ENCODE measurements at places on chromosomes 1 and 21.

GRCh38 chr1:89670163-89670562, 37.2 kb downstream of the LRRC8C start:
- peak overlapping the region; percentile 81 for H3K4me3 ChIP-seq
- H3K36me3 ChIP-seq: peaks cover 2% of the 10 kb centered on the region
- H3K27ac ChIP-seq: peak overlapping the region; percentile 90
- DNase-seq: no peak
- peaks cover 64% of the 10 kb centered on the region for H3K4me1 ChIP-seq
- H3K27me3 ChIP-seq: no peaks in the 10 kb centered on the region

DNA sequence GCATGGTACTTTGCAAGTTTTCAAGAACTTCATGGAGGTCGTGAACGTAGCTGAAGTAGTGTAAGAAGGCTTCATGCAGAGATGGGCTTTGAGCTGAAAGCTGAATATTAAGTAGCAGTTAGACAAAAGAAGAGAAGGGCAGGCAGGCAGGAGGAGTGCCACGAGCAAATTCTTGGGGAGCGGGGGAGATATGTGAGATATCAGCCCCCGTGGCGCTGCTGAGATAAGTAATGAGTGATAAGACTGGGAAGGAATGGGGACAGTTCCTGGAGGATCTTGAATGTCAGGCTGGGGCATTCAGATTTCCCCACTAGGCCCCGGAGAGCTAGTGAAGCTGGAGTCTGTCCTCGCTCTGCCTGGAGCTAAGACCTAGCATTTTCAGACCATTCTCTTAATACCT, 27.9 kb upstream of the KIRREL1 start:
- H3K36me3 ChIP-seq: no peaks in the 10 kb centered on the region
- no peak overlapping the region for H3K4me3 ChIP-seq
- peaks cover 53% of the 10 kb centered on the region for H3K27me3 ChIP-seq
- H3K27ac ChIP-seq: no peak overlapping the region

DNA sequence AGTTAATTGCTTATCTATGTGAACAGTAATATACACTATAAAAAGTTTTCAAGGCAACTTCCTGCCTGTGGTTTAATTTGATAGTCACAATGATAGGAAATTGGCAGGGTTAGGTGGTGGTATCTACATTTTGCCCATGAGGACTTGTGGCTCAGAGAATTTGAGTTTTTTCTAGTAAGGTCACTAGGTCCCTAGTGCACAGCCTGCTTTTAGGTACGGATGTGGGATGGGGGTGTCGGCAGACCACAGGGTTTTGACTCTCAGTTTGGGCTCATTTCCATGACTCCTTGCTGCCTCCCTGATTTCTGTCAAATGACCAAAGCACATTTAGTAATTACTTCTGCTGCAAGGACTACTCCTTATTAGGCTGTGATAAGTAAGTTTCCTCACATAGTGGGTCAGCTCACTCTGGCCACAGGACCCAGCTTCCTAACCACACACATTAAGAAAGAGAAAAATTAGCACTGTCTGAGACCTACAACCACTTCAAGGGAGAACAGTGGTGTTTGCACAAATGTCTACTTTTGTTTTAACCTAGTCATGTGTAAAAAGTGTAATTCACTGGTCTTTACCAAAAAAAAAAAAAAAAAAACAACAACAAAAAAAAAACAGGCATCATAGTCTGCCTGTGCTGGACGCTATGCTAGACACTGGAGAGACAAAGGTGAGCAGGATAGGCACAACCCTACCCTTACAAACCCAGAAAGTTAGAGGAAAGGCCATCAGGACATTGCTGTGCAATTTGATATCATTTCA, 43.7 kb downstream of the MRPL39 start:
- no peaks in the 10 kb centered on the region for H3K36me3 ChIP-seq
- peaks cover 63% of the 10 kb centered on the region for H3K4me1 ChIP-seq
- peak overlapping the region; percentile 94 for H3K27ac ChIP-seq
- peak overlapping the region; percentile 96 for H3K4me3 ChIP-seq
- DNase-seq: no peak

DNA sequence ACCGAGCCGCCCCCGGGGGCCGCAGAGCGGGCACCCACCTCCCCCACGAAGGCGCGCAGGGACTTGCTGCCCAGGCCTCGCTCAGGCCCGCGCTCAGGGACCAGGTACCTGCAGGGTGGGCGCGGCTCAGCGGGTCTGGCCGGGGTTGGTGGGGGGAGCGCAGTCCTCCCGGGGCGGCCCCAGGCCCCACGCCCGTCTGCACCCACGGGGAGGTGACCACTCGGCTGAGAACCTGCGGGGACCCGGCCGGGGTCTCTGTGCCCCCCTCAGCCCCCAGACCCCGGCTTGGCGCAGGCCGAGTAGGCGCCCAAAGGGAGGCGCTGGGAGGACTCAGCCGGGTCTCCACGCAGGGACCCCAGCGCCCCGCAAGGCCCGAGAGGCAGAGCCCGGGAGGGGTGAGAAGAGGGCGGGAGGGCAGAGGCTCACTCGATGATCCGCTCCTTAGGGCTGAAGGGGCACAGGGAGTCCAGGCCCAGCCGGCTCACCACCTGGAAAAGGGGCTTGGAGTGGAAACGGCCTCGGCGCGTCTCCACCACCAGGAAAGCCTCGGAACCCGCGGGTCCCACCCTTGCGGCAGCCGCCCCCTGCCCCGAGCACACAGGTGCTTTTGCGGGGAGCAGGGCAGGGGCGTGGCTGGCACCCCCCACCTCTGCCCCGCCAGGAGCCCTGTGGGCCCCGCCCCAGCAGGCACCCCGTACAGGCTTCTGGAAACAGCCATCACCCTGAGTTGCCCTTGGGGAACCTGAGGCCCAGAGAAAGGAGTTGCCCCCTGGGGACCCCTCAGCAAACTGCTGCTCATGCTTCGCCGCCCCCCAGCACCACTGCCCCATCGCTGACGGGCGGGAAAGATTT, 9.3 kb downstream of the FTCD start:
- no peak overlapping the region for H3K27ac ChIP-seq
- H3K36me3 ChIP-seq: no peaks in the 10 kb centered on the region
- H3K4me1 ChIP-seq: peaks cover 7% of the 10 kb centered on the region
- H3K27me3 ChIP-seq: no peaks in the 10 kb centered on the region
- DNase-seq: no peak

GRCh38 chr1:216462066-216462775, 39.0 kb upstream of the USH2A start:
- H3K36me3 ChIP-seq: no peaks in the 10 kb centered on the region
- no peak overlapping the region for H3K27ac ChIP-seq
- no peak overlapping the region for H3K4me3 ChIP-seq
- H3K4me1 ChIP-seq: no peaks in the 10 kb centered on the region
- no peaks in the 10 kb centered on the region for H3K27me3 ChIP-seq

GRCh38 chr1:117026361-117026760, 24.8 kb downstream of the CD101 start:
- no peak overlapping the region for H3K27ac ChIP-seq
- peaks cover 2% of the 10 kb centered on the region for H3K36me3 ChIP-seq
- H3K4me1 ChIP-seq: peaks cover 2% of the 10 kb centered on the region
- no peak for DNase-seq
- H3K4me3 ChIP-seq: no peak overlapping the region

GRCh38 chr1:226784081-226785049, 45.3 kb upstream of the ITPKB start:
- H3K4me1 ChIP-seq: peaks cover 16% of the 10 kb centered on the region
- no peaks in the 10 kb centered on the region for H3K27me3 ChIP-seq
- DNase-seq: no peak
- no peaks in the 10 kb centered on the region for H3K36me3 ChIP-seq
- no peak overlapping the region for H3K4me3 ChIP-seq

GRCh38 chr21:46411236-46411635, 47.5 kb upstream of the DIP2A start:
- peaks cover 3% of the 10 kb centered on the region for H3K36me3 ChIP-seq
- H3K4me3 ChIP-seq: no peak overlapping the region
- H3K27ac ChIP-seq: no peak overlapping the region
- no peak for DNase-seq

DNA sequence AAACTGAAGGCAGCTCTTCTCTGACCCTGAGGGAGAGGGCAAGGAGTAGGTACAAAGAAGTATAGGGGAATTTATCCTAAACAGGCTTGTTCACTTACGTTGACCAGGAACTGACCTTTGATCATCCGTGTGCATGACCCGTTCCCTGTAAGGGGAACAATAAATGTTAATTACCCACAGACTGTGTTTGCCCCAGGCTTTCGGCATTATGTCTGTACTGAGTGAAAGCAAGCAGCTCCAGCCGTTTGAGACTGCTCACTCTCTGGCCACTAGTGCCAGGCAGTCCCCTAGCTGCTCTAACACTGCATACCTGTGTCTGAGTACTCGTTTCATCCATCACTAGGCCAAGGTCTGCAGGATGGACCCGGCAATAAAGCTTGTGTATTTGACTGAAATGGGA, 1365.3 kb downstream of the NCAM2 start:
- no peak overlapping the region for H3K4me3 ChIP-seq
- H3K4me1 ChIP-seq: no peaks in the 10 kb centered on the region
- no peaks in the 10 kb centered on the region for H3K27me3 ChIP-seq
- no peak for DNase-seq

- no peak for DNase-seq
- no peak overlapping the region for H3K4me3 ChIP-seq
These were observed 291.9 kb upstream of the USP25 start for GRCh38 chr21:15437883-15438282.

DNA sequence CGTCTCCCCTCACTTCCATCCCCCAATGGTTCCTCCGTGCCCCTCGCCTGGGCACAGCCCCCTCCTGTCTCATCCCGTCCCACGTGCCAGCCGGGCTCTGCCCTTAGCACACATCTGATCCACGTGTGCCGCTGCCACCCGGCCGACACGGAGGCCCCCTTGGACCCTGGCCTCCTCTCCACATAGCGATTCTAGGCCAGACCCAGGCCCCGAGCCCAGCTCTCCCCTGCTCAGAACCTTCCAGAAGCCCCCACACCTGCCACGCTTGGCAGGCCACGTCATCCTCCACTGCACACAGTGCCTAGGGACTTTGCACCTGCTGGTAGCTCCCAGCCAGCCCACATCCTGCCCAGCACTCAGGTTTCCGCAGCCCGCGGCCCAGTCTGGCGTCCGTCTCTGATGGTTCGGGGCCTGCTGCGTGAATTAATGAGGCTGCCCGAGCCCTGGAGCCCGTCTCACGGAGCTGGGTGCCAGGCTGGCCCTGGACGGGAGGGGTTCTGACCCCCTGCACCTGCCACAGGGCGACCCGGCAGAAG, 20.1 kb downstream of the PLCH2 start:
- H3K4me3 ChIP-seq: peak overlapping the region; percentile 49
- no peaks in the 10 kb centered on the region for H3K27me3 ChIP-seq
- no peak for DNase-seq
- peaks cover 30% of the 10 kb centered on the region for H3K4me1 ChIP-seq

- H3K27me3 ChIP-seq: no peaks in the 10 kb centered on the region
- DNase-seq: no peak
- peaks cover 2% of the 10 kb centered on the region for H3K36me3 ChIP-seq
- no peak overlapping the region for H3K27ac ChIP-seq
- no peak overlapping the region for H3K4me3 ChIP-seq
These were observed 19.4 kb upstream of the RNF11 start for GRCh38 chr1:51216631-51217030.

DNA sequence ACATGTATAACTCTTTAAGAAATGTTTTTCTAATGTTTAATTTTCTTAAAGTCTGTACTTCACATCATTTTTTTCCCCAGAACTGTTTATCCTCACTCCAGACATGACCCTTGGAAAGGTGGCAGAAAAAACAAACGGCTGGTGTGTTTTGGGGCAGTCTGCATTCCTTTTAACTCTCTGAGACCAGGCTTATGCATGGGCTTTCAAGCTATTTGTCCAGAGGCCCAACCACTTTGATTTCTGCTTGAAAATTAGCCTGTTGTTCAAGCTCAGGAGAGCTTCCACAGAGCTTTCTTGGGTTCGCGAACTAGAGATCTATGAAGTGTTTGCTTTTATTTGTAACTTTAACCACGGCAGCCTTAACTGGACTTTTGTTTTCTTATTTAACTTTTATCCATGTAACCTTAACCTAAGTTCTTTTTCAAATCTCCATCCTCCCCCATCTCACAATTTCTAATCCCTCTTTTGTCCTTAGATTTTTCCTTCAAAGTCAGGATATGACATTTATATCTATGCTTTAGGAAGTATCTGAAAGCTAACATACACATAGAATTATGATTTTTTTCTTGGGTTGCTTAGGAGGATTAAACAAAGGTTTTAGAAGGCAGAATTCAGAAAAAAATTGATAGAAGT, 111.8 kb downstream of the FGGY start:
- no peak for DNase-seq
- H3K4me1 ChIP-seq: no peaks in the 10 kb centered on the region
- H3K27me3 ChIP-seq: no peaks in the 10 kb centered on the region
- no peaks in the 10 kb centered on the region for H3K36me3 ChIP-seq
- no peak overlapping the region for H3K4me3 ChIP-seq

DNA sequence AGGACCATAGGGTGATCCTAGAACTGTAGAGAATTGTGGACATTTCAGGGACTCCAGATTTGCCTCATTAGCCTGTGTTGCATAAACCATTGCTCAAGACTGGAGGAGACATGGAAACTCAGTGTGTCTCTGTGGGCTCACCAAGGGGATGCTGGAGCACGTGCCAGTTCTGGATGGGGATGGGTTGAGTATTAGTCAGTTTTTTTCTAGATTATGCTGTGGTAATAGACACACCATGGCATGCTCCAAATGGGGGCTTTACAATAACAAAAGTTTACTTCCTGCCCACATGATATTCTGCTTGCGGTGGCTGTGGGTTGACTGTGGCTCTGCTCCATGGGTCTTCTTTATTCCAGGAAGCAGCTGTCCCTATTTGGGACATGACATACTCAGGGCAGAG, 125.4 kb downstream of the FOXD2 start:
- H3K36me3 ChIP-seq: no peaks in the 10 kb centered on the region
- no peak overlapping the region for H3K4me3 ChIP-seq
- H3K27ac ChIP-seq: no peak overlapping the region
- no peaks in the 10 kb centered on the region for H3K4me1 ChIP-seq
- peaks cover 60% of the 10 kb centered on the region for H3K27me3 ChIP-seq
- DNase-seq: no peak

- H3K4me1 ChIP-seq: peaks cover 43% of the 10 kb centered on the region
- no peak for DNase-seq
- peaks cover 48% of the 10 kb centered on the region for H3K27me3 ChIP-seq
- peak within 1 kb of the TSS; percentile 90 for H3K4me3 ChIP-seq
These were observed at the start of gene GRHL3 for GRCh38 chr1:24319312-24319863. Gene GRHL3 (plus strand): TSS chr1:24319357. CDS start chr1:24319552, 195 bp downstream.

DNA sequence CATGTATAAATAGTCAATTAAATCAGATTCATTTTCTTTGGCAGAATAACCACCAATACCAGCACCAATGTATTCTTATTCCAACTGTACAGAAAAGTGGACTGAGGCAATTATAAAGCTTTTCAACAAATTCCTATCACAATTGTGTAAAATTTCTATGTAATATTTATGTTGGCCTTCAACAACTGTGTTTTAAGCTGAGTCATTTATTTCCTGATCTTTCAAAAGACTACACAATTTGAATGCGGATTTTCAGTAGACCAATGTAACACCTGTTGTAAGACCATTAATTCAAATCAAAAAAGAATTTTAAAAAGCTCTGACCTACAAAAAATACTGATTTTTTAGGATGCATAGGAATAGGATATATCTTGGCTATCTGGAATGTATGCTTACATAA, 25.5 kb downstream of the GPATCH2 start:
- DNase-seq: no peak
- H3K4me1 ChIP-seq: peaks cover 3% of the 10 kb centered on the region
- H3K27ac ChIP-seq: no peak overlapping the region
- H3K4me3 ChIP-seq: no peak overlapping the region
- H3K27me3 ChIP-seq: no peaks in the 10 kb centered on the region
- no peaks in the 10 kb centered on the region for H3K36me3 ChIP-seq

Data from T-helper 17 cell (primary cell).